Mucosa of gallbladder (tissue), 1 donor: ENCODE measurements at places on chromosomes 2 and 18.

GRCh38 chr2:104040771-104041170 is 813.1 kb upstream of the POU3F3 start:
- DNase-seq, result no peak

DNA sequence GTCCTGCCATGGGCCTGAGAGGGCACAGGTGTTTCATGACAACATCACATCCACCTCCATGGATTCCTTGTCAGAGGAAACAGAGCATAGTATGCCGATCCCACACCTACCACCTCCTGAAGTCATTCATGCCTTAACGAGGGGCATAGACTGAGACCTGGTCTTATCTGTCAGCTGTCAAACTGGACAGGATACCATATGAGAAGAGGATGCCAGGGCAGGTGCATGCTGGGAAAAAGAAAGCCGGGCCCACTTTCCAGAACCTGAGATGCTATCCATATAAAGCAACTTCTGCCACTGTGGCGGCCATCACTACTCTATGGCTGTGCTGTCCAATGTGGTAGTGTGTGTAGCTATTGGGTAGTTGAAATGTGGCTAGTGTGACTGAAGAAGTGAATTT is 116.0 kb upstream of the SIX2 start:
- DNase-seq, result no peak

GRCh38 chr2:11585071-11585470 is 51.2 kb downstream of the GREB1 start:
- DNase-seq, result no peak

DNA sequence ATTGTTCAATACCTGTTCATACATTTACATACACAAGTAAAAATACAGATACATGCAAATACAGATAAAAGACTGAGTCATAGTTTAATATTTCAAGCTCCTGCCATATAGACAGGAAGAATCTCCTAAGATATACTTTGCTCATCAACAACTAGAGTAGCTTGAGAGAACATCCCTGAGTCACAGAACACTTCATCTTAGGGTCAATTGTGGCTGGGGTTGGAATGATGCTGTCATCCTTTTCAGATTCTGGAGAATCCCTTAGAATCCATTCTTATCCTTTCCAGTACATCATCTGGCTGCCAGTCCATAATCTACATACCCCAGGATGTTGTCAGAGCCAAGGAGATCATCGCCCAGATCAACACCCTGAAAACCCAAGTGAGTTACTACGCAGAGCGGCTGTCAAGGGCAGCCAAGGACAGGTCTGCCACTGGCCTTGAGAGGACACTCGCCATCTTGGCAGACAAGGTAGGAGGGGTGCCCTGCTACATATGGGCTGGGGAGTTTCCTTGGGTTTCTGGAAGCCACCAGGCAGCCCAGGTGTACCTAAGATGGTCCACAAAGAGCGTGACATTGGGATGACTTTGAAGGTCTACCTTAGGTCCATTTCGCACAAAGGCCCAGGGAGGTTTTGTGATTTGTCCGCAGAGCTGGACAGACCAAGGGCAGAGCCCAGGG is 55.7 kb downstream of the COA5 start:
- DNase-seq, result no peak

GRCh38 chr2:86223140-86223926 is 24.1 kb downstream of the MRPL35 start:
- peak; percentile 45 for DNase-seq

GRCh38 chr2:99789849-99790248 is 300.0 kb upstream of the REV1 start:
- DNase-seq, result no peak

GRCh38 chr2:160267692-160268091 is 67.6 kb upstream of the ITGB6 start:
- no peak for DNase-seq
